ENCODE measurements at places on chromosomes 11 and 22.

GRCh38 chr11:110169738-110170137, 76.5 kb downstream of the ZC3H12C start:
- peaks cover 3% of the 10 kb centered on the region for H3K4me1 ChIP-seq
- H3K27me3 ChIP-seq: no peaks in the 10 kb centered on the region
- no peak for DNase-seq
- no peak overlapping the region for H3K27ac ChIP-seq

GRCh38 chr11:72292106-72292785, 48.3 kb upstream of the PHOX2A start:
- H3K4me3 ChIP-seq: no peak overlapping the region
- H3K27me3 ChIP-seq: no peaks in the 10 kb centered on the region
- no peaks in the 10 kb centered on the region for H3K4me1 ChIP-seq

GRCh38 chr11:115420505-115420904, 83.7 kb downstream of the CADM1 start:
- H3K27me3 ChIP-seq: no peaks in the 10 kb centered on the region
- no peaks in the 10 kb centered on the region for H3K4me1 ChIP-seq
- H3K4me3 ChIP-seq: no peak overlapping the region
- H3K36me3 ChIP-seq: no peaks in the 10 kb centered on the region
- H3K27ac ChIP-seq: no peak overlapping the region
- no peak for DNase-seq

GRCh38 chr11:39247570-39248137, 2211.8 kb downstream of the LRRC4C start:
- no peaks in the 10 kb centered on the region for H3K36me3 ChIP-seq
- no peak overlapping the region for H3K27ac ChIP-seq
- H3K4me1 ChIP-seq: no peaks in the 10 kb centered on the region
- DNase-seq: no peak
- H3K4me3 ChIP-seq: no peak overlapping the region

DNA sequence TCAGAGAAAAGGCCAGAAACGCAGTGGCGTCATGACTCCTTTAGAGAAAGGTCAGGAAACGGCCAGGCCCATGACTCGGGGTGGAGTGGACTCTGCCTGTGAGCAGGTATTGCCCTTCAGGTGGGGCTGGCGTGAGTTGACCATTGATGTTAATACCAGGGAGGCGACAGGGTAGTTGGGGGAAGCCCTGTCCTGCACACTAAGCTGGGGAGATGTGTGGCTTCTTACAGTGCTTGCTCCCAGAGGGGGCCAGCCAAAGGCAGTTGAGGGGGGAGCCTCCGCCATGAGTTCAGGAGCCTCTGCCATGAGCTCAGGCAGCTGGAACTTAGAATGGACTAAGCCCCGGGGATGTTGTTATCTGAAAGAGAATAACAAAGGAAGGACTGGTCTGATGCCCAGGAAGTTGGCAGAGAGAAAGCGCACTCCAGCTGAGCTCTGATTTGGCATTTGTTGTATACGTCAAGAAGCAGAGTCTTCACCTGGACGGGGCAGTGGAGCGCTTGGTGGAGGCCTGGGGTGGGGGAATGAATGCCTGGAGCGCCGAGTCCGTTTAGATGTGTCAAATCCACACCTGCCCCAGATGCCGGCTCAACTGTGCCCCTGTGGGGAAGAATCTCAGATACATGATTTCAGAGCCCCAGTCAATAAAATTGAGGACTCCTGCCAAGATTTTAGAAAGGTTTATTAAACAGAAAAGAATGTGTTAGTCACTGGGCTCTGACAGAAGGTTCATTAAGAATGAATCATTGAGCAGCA, 222.5 kb downstream of the TBC1D22A start:
- peak overlapping the region; percentile 22 for H3K4me3 ChIP-seq
- DNase-seq: peak; percentile 41
- H3K36me3 ChIP-seq: no peaks in the 10 kb centered on the region
- H3K4me1 ChIP-seq: peaks cover 11% of the 10 kb centered on the region
- peak overlapping the region; percentile 55 for H3K27ac ChIP-seq

GRCh38 chr11:22491555-22492225, 133.9 kb downstream of the FANCF start:
- no peaks in the 10 kb centered on the region for H3K4me1 ChIP-seq
- no peak overlapping the region for H3K4me3 ChIP-seq
- H3K36me3 ChIP-seq: no peaks in the 10 kb centered on the region
- no peak overlapping the region for H3K27ac ChIP-seq
- no peaks in the 10 kb centered on the region for H3K27me3 ChIP-seq
